ENCODE measurements at places on chromosomes 1 and 21. TPM values are rescaled to one million over a fixed set of nuclear protein-coding genes. Genes with fewer than 3 reads are reported as not detected.

TCHHL1 gene
- not detected for total RNA-seq

RAB25 gene
- total RNA-seq: not detected

SPATA46 gene
- not detected for total RNA-seq

FYB2 gene
- not detected for total RNA-seq

EDARADD gene
- not detected for total RNA-seq

KCNE1 gene
- total RNA-seq: 0.45 TPM

LCE1B gene
- total RNA-seq: not detected

FAM78B gene
- 0.17 TPM for total RNA-seq
